ENCODE measurements at places on chromosomes 6 and 20.

DNA sequence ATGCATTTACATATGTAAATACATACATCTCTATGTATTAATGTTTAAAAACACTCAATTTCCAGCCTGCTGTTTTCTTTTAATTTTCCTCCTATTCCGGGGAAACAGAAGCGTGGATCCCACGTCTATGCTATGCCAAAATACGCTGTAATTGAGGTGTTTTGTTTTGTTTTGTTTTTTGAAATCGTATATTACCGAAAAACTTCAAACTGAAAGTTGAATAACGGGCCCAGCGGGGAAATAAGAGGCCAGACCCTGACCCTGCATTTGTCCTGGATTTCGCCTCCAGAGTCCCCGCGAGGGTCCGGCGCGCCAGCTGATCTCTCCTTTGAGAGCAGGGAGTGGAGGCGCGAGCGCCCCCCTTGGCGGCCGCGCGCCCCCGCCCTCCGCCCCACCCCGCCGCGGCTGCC is 355 bp upstream of the BMP2 start:
- no peak for DNase-seq

DNA sequence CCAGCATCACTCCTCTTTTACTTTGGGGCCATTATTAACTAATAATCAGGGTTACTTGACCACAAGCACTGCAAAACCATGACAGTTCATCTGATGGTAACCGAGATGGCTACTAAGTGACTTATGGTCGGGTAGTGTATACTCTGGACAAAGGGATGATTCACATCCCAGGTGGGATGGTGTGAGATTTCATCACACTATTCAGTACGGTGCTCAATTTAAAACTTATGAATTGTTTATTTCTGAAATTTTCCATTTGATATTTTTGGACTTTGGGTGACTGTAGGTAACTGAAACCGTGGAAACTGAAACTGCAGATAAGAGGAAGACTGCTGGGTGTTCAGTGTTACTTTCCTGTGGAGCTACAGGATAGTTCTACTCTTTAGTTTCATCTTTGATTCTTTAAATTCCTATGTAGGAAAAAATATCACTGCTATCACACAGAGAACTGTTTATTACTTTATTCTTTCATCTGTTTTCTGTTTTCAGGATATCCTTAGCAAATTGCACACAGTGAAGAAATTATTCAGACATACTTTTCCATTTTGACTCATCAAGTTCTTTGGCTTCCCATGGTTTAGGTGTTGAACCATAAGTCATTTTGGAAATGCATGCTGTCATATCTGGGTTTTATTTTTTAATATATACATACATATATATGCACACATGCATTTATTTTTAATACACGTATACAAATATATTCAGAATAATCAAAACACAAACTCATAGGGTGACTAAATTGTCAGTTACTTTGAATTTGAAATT is 59.1 kb upstream of the C20orf144 start:
- DNase-seq = no peak

DNA sequence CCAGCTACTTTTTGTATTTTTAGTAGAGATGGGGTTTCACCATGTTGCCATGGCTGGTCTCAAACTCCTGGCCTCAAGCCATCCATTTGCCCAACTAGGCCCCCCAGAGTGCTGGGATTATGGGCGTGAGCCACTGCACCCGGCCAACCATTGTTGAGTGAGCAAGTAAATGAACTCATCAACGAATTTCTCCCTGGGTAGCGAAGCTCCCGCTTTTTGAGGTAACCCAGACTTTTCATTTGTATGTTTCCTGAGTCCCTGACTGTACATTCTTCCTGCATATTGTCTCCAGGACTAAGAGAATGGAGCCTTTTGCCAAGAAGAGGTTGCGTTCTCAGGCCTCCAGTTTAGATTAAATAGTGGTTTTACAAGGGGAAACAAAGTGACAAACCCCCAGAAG is 36.4 kb downstream of the RIPOR3 start:
- no peak for DNase-seq

DNA sequence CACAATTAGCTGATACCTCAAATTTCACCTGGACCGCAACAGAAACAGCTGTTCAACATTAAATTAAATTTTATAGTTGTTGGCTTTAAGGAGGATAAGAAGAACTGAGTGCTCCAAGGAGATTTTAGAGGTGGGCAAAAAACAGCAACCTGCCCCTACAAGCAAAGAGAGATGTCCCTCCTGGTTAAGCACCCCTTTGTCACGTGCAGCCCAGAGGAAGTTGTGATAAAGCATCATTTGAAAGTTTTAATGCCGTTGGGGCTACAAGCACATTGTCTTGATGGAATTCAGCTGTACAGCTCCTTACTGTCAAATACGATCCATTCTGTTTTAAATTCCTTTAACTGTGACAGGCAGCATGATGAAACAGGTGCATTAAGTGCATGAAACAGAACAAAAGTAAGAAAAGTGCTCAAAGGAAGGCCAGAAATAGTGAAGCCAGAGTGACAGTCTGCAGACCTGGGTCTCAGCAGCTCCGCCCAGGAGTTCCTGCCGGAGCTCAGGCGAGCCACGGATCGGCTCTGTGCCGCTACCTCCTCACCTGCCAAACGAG is 195.0 kb downstream of the GMPR start:
- no peak for DNase-seq

GRCh38 chr20:15794409-15794808 is 778.8 kb downstream of the KIF16B start:
- no peak for DNase-seq

- DNase-seq = no peak
Observed at GRCh38 chr6:162387718-162388382, 339.7 kb downstream of the PRKN start.

GRCh38 chr6:42440778-42441696 is 10.7 kb downstream of the TRERF1 start:
- DNase-seq = no peak
